ENCODE measurements at places on chromosomes 13 and 19.

- no peak for DNase-seq
Observed at GRCh38 chr19:49474542-49474924, 518 bp downstream of the FLT3LG start.

DNA sequence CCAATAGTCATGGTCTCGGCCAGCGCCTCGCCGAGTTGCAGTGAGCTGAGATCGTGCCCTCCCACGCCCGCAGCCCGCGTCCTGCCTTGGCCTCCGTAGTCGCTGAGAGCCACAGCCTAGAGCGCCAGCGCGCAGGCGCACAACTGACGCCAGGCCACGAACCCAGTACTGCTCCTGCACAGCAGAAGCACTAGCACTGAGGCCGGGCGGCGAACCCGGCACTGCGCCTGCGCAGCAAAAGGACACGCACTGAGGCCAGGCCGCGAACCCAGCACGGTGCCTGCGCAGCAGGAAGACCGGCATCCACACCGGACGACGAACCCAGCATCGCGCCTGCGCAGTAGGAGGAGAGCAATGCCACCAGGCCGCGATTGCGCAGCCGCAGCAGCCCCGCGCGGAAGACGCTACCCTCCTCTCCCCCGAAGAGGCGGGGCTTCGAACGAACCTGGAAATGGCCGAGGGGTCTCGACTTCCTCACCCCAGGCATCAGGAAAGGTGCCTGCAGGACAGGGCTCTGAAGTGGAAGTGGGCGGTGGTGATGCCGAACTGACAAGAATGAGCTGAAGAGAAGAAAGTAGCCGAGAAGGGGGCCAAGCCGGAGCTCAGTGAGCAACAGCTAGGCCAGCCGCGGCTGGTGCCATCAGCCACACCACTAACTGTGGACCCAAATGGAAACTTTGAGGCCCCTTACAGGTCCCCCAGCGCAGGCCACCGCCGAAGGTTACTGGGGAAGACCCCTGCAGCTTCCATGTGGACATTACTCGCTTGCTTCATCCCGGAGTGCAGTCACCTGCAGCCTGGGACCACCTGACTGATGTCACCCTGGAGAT lies 7.5 kb downstream of the F10 start:
- DNase-seq = no peak

- no peak for DNase-seq
Observed at GRCh38 chr13:112930192-112930591, 38.8 kb upstream of the MCF2L start.

- DNase-seq = no peak
Observed at GRCh38 chr13:98396071-98396710, 180.7 kb downstream of the STK24 start.

DNA sequence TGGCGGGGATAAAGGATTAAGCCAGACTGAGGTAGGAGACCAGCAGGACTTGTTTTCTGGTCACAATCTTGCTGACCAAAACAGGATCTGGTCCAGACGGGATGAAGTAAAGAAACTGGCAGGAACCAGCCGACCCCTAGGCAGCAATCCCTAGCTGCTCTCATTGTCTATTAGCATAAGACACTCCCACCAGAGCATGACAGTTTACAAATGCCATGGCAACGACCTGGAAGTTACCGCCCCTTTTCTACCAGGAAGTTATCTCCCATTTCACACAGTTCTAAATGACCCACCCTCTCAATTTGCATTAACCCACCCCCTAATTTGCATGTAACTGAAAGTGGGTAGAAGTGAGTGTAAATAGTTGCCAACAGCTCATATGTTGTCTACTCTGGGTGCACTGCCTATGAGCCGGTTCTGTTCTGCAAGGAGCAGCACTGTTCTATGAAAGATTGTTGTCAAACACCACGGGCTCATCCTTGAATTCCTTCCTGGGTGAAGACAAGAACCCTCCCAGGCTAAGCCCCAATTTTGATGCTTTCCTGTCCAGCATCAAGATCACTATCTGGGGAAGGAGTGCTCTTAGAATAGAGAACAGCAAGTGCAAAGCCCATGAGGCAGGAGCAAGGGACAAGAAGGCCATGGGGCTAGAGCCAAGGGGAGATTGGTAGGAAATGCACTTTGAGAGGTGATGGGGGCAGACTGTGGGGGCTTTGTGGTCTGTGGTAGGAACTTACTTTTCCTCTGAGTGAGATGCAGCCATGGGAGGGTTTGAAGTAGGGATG lies 13.9 kb upstream of the FBXO27 start:
- DNase-seq = no peak

- DNase-seq = no peak
Observed at GRCh38 chr19:29402563-29402962, 123.2 kb upstream of the VSTM2B start.

- no peak for DNase-seq
Observed at GRCh38 chr13:22793598-22794134, 387.1 kb upstream of the SGCG start.

- no peak for DNase-seq
Observed at GRCh38 chr19:5850189-5850588, 1.1 kb downstream of the FUT3 start.

DNA sequence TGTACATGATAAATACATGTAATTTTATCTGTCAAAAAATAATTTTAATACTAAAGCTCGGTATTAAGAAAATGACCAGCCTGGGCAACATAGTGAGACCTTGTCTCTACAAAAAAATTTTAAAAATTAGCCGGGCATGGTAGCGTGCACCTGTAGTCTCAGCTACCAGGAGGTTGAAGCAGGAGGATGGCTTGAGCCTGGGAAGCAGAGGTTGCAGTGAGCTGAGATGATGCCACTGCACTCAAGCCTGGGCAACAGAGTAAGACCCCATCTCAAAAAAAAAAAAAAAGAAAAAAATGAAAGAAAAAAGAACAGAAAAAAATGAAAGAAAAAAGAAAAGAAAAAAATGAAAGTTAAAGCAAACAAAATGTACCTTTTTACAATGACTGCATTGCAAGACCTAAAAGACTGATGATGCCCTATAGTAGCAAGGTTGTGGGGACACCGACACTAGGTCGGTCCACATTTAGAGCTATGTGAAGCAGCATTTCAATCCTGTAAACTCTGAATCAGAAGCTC lies 5.3 kb downstream of the ZFP14 start:
- no peak for DNase-seq

- DNase-seq = no peak
Observed at GRCh38 chr13:36098080-36098479, 33.1 kb downstream of the DCLK1 start.

- DNase-seq = no peak
Observed at GRCh38 chr19:31701146-31701545, 351.9 kb upstream of the TSHZ3 start.

- DNase-seq = peak; percentile 88
Observed at GRCh38 chr19:44800461-44800860, 8.4 kb upstream of the BCAM start.

- no peak for DNase-seq
Observed at GRCh38 chr19:33407716-33408115, 34.2 kb downstream of the CEBPG start.

DNA sequence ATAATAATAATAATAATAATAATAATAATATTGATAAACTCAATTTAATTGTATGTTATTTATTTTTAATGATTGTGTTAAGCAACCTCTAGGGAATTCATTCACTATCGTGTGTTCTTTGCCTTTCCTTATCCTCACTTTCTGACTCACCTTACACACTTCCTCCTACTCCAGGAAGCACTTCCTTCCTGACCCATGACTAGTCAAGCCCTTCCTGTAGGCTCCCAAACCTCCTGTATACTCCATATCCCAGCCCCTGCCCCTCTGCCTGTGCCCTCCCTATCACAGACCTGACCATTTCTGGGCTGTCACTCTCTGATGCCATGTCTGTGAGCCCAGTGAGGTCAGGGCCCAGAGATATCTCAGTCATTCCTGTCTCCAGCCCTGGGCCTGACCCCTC lies 7.6 kb downstream of the LGALS4 start:
- DNase-seq = no peak

- DNase-seq = no peak
Observed at GRCh38 chr19:9945319-9945966, 9.1 kb upstream of the OLFM2 start.

GRCh38 chr19:676339-677105 lies at the start of gene FSTL3:
Gene FSTL3, plus strand, starts transcription at chr19:676392. Its CDS starts 32 bp downstream, at chr19:676424.
- no peak for DNase-seq

- no peak for DNase-seq
Observed at GRCh38 chr19:16890461-16891184, 1.8 kb downstream of the F2RL3 start.

DNA sequence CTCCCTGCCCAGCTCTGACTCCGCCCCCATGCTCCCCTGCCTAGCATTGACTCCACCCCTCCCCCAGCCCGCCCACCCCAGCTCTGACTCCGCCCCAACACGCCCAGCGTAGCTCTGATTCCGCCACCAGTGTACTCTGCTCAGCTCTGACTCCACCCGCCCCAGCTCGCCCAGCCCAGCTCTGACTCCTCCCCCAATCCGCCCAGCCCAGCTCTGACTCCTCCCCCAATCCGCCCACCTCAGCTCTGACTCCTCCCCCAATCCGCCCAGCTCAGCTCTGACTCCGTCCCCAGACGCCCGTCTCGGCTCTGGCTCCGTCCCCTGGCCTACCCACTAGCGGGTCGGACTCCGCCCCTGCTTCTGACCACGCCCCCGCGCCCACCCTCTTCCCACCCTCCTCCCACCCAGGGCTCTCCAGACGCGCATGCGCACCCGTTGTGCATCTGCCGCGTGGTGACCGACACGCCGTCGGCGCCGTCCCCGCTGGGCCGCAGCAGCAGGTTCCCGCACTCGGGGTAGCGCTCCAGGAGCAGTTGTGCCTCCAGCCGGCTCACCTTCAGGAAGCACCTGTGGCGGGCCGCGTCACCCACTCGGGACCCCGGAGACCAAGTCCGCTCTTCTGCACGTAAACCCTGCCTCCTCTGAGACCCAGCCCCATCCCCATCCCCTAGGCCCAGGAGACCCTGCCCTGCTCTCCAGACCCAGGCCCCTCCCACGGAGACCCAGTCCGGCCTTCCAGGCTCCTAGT lies 10.2 kb downstream of the STAP2 start:
- DNase-seq = peak; percentile 97

GRCh38 chr19:35349614-35350521 lies 2.2 kb downstream of the FFAR1 start:
- DNase-seq = no peak

DNA sequence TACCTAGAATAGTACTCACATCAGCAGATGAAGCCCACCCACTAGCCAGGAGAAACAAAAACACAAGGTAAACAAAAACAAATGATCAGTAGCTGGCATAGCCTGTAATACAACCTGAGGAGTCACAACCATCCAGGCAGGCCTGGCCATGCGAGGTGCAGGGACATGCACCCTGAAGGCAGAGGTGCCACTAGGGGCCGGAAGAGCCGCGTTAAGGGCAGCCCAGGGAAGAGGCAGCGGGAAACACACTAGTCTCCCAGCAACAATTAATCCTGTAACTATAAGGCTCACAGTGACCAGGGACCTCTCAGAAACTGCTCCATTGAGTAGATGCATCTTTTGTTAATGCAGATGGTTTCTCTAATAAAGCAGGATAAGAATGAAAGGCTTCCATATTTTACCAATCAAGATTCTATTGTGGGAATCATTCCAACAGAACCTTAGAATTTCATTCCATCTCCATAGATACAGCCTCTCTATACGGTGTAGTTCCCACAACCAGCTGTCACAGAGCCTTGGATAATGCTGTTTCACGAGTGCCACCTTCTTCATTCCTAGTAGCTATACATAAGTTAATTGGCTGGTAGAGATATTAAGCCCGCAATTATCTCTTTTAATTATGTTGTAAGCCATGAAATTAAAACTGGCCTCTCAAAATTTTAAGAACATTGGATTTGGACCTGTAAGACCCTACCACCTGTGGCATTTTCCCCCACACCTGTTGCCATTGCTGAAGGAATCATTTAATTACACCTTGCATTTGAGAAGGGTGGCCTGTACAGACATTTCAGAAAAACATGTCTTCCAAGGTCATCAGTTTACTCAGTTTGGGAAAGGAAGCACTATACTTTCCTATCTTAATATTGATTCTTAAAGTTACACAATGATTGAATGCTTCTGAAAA lies 28.7 kb downstream of the ANKRD10 start:
- no peak for DNase-seq

DNA sequence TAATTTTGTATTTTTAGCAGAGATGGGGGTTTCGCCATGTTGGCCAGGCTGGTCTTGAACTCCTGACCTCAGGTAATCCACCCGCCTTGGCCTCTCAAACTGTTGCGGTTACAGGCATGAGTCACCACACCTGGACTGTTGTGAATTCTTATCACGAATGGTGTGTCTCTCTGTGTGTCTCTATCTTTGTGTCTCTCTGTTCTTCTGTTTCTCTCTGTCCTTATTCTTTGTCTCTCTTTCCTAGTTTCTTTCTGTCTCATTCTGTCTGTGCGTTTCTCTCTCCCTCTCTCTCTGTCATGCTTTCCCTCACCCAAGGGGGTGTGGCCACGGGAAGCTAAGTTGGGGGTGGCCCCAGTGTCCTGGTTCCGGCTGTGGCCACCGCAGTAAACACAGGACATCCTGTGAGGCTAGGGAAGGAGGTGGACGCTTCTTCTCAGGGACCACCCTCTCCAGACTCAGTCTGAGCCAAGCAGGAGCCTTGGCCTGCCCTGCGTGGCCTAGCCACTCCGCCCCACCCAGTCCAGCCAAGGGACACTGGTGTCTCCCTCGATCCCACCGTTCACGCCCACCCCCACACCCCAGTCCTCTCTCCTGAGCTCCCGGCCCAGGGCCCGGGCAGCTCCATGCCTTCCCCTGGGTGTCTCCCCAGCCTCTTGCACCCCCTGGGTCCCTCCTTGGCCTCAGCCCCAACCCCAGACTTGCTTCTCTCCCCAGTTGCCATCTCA lies 3.9 kb upstream of the PRX start:
- DNase-seq = no peak

- no peak for DNase-seq
Observed at GRCh38 chr19:35901055-35901644, 810 bp upstream of the NFKBID start.
